NCI-H526 (cell line): ENCODE measurements at places on chromosomes 2 and 18.

GRCh38 chr18:2850816-2851215 is 4.0 kb downstream of the EMILIN2 start:
- DNase-seq = no peak

- DNase-seq = no peak
Measured at GRCh38 chr2:233530381-233530780, 36.2 kb downstream of the USP40 start.

- no peak for DNase-seq
Measured at GRCh38 chr18:55093295-55093694, 134.0 kb upstream of the CCDC68 start.

DNA sequence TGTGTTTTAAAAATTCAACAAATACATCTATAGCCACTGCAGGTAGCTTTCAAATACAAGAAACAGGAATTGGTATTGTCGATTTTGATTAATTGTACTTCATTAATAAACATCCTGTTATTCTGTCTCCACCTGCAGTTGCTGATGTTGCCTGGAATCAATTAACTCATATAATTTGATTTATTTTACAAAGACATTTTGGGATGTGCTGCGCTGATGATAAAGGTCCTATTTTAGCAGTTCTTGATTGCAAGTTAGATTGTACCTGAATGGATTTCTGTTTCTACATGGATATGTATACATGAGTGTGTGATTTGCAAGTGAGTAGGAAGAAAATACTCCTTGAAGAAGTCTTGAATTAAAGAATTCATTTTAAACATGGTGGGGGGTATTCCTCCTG is 605.3 kb downstream of the ARHGAP15 start:
- no peak for DNase-seq

- no peak for DNase-seq
Measured at GRCh38 chr2:68850524-68850923, 20.7 kb downstream of the BMP10 start.

DNA sequence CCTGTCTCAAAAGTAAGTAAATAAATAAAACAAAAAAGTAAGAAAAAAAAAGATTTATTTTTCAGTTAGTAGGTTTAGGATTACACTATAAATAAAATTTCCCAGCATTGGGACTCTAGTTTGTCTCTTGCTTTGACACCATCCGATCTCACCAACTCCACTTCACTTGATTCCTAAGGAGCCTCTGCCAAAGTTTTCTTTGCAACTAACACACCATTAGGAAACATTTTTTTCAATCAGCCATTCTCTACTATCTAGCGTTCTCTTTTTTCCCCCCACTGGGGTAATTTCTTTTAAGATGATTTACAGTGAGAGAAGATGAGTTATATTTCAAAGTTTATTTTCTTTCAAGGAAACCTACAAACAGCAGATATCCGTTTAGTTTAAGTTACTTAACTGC is 10.6 kb upstream of the NEMP2 start:
- DNase-seq = no peak

DNA sequence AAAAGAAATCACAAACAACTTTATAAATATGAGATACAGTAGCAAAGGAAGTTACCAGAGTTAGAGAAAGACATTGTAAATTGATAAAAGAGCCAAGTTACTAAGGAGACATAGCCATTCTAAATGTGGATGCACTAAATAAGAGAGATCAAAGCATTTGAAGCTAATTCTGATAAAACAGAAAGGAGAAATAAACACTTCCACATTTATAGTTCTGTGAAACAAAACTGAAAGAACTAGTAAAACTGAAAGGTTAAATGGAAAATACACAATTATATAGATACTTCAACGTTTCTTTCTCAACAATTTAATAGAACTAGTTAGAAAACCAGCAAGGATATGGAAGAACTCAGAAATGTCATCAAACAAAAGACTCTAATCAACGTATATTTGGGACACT is 309.0 kb upstream of the CDH2 start:
- no peak for DNase-seq

GRCh38 chr2:143121079-143121478 is 8.1 kb upstream of the ARHGAP15 start:
- DNase-seq = no peak

GRCh38 chr2:166360906-166361305 is 14.8 kb downstream of the SCN9A start:
- no peak for DNase-seq

DNA sequence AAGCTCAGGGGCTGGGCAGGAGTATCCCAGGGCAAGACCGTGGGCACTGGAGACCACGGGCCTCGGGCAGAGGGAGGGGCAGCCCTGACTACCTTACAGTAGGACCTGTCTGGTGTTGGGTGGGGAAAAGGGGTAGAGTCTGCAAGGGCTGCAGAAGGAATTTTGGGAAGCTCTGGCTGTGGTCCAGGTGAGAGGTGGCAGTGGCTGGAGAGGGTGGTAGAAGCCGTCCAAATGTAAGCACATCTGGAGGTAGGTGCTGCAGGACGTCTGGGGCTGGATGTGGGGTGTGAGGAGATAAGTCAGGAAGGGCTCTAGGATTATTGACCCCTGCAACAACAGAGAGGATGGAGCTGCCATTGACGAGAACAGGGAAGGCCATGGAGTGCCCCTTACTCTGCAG is 486.7 kb downstream of the EIPR1 start:
- DNase-seq = no peak

DNA sequence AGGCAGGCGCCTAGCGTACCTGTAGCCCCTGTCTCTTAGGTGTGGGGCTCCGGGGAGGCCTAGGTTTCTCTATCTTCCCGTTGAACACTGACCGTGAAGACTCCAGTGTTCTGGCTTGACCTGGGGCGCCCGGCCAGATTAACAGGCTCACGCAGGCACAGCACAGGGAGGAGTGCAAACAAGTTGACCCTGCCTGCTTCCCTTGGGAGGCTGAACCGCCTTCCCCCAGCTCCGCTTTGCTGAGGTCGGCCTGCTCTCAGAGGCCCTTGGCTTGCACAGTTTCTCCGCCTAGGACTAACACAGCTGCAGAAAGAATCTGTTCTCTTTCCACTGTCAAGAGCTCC is 567 bp downstream of the PCYOX1 start:
- DNase-seq = no peak

DNA sequence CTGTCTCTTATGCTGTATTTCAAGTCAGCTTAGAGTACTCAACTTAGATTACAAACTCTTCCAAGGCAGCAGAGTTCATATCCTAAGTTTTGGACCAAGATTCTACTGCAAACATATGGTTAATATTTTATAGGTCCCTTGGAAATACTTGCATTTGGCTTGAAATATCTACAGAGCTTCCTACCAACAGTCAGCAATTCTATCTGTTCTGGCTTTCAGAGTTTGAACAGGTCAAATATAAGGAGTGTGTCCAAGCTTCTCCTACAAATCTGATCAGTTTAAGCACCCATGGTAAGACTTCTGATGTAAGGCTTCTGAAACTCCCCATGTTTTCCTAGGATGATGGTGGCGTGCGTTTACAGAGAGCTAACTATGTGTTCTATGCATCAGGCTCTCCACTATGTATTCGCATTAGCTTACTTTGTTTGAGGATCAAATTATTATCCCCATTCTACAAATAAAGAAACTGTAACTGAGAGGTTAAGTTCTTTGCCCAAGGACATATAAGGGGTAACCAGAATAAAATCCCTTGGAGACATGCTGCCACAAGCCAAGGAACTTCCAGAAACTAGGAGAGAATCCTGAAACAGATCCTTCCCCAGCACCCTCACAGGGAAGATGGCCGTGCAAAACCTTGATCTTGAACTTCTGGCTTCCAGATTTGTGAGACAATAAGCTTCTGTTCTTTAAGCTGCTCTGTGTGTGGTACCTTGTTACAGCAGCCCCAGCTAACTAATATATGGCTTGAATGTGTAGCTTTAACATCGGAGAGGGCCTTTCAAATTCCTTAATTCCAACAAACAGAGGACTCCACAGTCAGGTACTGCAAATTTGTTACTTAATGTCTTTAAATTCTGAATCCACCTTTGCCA is 55.1 kb downstream of the ATP8B1 start:
- no peak for DNase-seq

- DNase-seq = peak; percentile 70
Measured at GRCh38 chr2:2324565-2325101, 6.4 kb downstream of the MYT1L start.
